ENCODE measurements at places on chromosomes 5 and 9. TPM values are rescaled to one million over a fixed set of nuclear protein-coding genes. Genes with fewer than 3 reads are reported as not detected.

Gene RBM18
- 8.5 TPM for total RNA-seq

Gene TXNDC8
- total RNA-seq, result not detected

Gene FOXI1
- total RNA-seq, result not detected

Gene LMX1B
- 0.38 TPM for total RNA-seq

Gene LRRC19
- not detected for total RNA-seq

Gene CMYA5
- total RNA-seq, result 9.8 TPM

Gene CARTPT
- not detected for total RNA-seq

Gene MUSK
- 0.22 TPM for total RNA-seq

Gene OCLN
- total RNA-seq, result 0.44 TPM

Gene LPAR1
- 61.1 TPM for total RNA-seq

Gene MARCOL
- total RNA-seq, result not detected

Gene APC
- total RNA-seq, result 57.3 TPM

Gene PRLR
- total RNA-seq, result 1.8 TPM

Gene PCDHB12
- total RNA-seq, result 3.1 TPM

Gene PHYHD1
- total RNA-seq, result 82.3 TPM

Gene AIF1L
- total RNA-seq, result 55.4 TPM

Gene C5
- total RNA-seq, result 13.6 TPM

Gene SMIM33
- not detected for total RNA-seq

Gene TMEM174
- total RNA-seq, result not detected

Gene MOCS2
- total RNA-seq, result 30.5 TPM

Gene LTC4S
- not detected for total RNA-seq

Gene PCDHGA12
- total RNA-seq, result 4.8 TPM

Gene TRPM3
- total RNA-seq, result not detected

Gene SLC6A3
- total RNA-seq, result not detected

Gene HACD4
- 1.3 TPM for total RNA-seq

Gene LECT2
- total RNA-seq, result not detected

Gene IFNK
- not detected for total RNA-seq

Gene OBP2B
- not detected for total RNA-seq

Gene ZNF300
- total RNA-seq, result 4.4 TPM

Gene MAPK9
- total RNA-seq, result 26.0 TPM

Gene CERCAM
- 8.3 TPM for total RNA-seq

Gene ZNF483
- total RNA-seq, result 3.8 TPM

Gene SAPCD2
- total RNA-seq, result 0.51 TPM

Gene FABP6
- not detected for total RNA-seq

Gene NDUFA8
- total RNA-seq, result 32.1 TPM
